ENCODE measurements at places on chromosomes 6 and 20. TPM values are rescaled to one million over a fixed set of nuclear protein-coding genes. Genes with fewer than 3 reads are reported as not detected.

Gene TBP
- 19.4 TPM for polyA plus RNA-seq

Gene VWA7
- polyA plus RNA-seq: 1.1 TPM

Gene SSTR4
- polyA plus RNA-seq: not detected

Gene FAM217A
- 0.57 TPM for polyA plus RNA-seq

Gene MAP7
- 12.2 TPM for polyA plus RNA-seq

Gene CUTA
- polyA plus RNA-seq: 128 TPM

Gene TFAP2A
- polyA plus RNA-seq: 0.35 TPM

Gene CCM2L
- polyA plus RNA-seq: 4.5 TPM

Gene PNLDC1
- 0.31 TPM for polyA plus RNA-seq

Gene GPLD1
- polyA plus RNA-seq: 1.8 TPM

Gene PPIL6
- polyA plus RNA-seq: 5.5 TPM

Gene TMX4
- polyA plus RNA-seq: 22.9 TPM

Gene SLC22A16
- not detected for polyA plus RNA-seq

Gene UBE3D
- 8.5 TPM for polyA plus RNA-seq
